ENCODE measurements at places on chromosomes 16 and 17.
A peak's percentile ranks its signal among the peaks of the same experiment; 100 is the strongest.

DNA sequence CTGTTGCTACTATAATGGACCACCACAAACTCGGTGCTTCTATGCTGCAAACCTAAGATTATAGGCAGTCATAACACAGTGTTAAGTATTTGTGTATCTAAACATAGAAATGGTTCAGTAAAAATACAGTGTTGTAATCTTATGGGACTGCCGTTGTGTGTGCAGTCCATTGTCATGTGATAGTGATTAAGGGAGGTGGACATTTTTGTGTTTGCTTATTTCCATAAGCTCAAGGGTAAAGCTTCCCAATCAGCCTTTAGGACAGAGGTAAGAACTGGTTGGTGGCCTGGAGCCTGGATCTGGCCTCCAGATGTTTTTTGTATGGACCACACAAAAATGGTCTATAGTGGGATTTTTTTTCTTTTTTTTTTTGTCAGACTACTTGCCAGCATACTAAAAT, 29.9 kb downstream of the WWOX start:
- DNase-seq = peak; percentile 53

- no peak for DNase-seq
Observed at GRCh38 chr17:3222505-3222904, 15.0 kb downstream of the OR1A1 start.

DNA sequence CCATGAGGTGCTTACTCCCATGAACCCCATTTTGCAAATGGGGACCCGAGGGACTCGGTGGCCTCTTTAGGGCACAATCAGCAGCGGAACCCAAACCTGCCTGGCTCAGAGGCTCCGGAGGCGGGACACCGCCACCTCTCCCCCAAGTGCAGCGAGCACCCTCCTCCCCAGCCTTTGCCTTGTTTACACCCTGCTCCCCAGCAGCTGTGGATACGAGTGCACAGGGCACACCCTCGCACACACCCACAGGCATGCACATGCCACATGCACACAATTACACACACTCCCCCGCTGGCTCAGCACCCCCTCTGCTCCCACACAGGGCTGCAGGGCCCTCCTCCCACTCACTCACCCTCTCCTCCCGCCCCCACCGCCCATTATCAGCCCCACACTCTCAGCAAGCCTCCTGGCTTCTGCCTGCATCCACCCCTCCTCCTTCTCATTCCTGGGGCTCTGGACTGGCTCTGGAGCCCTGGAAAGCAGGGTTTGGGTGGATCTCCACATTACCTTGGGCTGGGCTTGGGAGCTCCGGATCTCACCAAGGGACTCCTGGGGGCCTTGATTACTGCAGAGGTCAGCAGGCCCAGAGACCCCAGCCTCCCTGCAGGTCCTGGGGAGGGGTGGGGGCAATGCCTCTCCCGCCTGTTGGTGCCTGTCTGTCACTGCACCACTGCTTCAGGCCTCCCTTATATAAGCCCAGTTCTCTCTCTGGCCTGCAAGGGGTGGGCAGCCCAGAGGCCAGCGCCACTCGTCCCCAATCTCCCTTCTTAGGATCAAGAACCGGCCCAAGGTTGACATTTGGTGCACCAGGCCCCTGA, 6.4 kb downstream of the PDK2 start:
- peak; percentile 93 for DNase-seq

- no peak for DNase-seq
Observed at GRCh38 chr17:72394531-72394930, 273.7 kb downstream of the SOX9 start.

DNA sequence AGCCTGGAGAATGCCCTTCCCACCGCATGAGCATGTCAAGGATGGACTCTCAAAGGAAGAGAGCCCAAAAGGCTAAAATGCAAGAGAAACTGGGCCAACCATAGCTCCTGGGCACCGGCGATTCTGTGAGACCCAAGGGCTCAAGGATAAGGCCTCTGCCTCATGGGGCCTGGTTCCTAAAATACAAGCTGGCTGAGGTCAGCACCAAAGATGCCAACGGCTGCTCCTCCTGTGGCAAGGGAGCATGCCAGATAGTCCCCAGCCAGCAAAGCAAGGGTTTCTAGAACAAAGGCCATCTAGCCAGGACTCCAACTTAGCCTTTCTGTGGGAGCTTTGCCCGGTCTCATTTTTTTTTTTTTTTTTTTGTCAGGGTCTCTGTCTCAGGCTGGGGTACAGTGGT, 20.1 kb downstream of the GPRC5B start:
- no peak for DNase-seq

GRCh38 chr16:77359065-77359502, 75.8 kb downstream of the ADAMTS18 start:
- DNase-seq = peak; percentile 52

DNA sequence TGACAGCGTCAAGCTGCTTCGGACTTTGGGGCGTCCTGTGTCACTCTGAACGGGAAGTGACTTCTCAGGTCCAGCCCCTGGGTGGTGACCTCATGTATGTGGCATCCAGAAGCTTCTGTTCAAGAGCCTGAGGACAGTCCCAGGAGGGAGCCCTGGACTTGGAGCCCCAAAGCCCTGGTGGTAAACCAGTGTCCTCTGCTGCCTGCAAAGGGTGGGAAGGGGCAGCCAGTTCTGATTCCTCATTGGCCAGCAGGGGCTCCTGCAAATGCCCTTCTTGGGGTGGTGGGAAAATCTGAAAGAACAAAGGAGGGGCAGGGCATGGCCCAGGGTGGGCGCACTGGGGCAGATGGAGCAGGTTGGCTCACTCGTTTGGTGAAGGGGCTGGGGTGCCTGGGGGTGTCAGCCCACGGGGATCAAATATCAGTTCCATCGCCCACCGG, 1.6 kb downstream of the OSGIN1 start:
- DNase-seq = peak; percentile 81

GRCh38 chr16:10979717-10980601, 35.6 kb downstream of the CLEC16A start:
- peak; percentile 80 for DNase-seq

DNA sequence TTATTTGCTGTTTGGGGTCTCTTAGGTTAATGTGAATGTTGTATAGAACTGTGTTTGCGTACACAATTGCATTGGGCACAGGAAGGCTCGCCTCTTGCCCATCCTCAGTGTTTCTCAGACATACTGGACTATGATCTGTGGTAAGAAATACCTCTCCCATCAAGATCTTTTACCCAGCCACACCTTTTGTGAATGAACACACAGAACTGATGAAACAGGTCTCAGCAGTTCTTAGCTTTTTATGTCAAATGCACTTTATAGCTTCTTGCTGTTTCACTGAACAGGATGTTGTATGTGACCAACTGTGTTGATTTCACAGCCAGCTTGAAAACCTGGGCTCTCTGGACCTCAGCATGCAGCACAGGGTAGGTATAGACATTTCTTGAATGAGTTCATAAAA, 31.5 kb downstream of the HAPSTR1 start:
- DNase-seq = no peak

GRCh38 chr17:49076573-49077384, 55.8 kb upstream of the B4GALNT2 start:
- no peak for DNase-seq

GRCh38 chr17:8867361-8867981, at the start of gene PIK3R6:
TSS of gene PIK3R6 (minus strand) at chr17:8867674. CDS start at chr17:8849794, 17,880 bp downstream.
- DNase-seq = no peak

DNA sequence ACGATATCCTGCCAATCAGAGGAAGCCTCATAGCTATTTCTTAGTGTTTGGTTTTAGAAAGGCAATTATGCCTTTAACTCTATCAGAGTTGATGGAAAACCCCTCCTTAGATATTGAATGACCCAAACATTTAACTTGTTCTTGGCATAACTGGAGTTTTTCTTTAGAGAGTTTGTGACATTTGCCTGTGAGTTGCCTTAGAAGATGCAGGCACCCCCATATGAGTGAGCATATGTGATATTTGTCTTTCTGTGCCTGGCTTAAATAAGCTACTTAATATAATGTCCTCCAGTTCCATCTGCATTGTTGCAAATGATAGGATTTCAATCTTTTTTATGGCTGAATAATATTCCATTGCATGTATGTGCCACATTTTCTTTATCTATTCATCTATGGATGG, 19.6 kb upstream of the B4GALNT2 start:
- DNase-seq = no peak

- no peak for DNase-seq
Observed at GRCh38 chr16:67846063-67846319, 742 bp upstream of the NUTF2 start.

GRCh38 chr17:17831208-17832031, 5.4 kb downstream of the SREBF1 start:
- no peak for DNase-seq

DNA sequence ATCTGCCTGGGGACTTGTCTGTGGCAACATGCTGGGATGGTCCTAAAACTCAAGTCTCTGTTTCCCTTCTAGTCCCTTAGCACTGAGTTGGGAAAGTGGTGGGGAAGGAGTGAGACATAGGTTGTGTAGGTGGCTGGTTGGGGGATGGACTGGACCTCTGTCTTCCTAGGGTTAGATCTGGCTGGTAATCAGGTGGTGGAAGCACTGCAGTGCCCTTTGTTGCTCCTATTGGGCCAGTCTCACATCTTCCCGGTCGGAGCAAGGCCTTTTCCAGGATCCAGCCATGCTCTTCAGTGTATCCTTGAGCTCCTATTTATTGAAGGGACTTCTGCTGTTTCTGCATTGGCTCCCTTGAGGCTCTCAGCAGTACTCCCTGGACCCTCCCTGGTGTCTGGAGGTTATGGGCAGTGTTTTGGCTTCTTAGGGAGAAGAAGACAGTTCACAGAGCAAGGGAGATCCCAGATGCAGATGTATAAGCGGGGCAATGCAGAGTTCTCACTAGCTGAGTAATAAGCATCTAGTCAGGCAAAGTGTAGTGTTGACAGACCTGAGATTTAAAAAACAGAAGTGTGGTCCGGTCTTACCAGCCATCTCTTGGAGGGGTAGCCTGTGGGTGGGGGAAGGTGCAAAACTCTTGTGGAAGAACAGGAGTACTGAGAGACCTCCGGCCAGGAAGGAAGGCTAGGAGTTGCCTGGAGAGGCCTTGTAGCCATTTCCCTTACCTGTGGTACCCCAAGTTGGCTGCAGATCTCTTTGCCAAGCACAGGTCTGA, 1.3 kb upstream of the NUTF2 start:
- DNase-seq = no peak

GRCh38 chr17:75152922-75153779, 1.2 kb downstream of the JPT1 start:
- DNase-seq = peak; percentile 69

GRCh38 chr17:2856727-2857126, 60.5 kb downstream of the RAP1GAP2 start:
- no peak for DNase-seq

DNA sequence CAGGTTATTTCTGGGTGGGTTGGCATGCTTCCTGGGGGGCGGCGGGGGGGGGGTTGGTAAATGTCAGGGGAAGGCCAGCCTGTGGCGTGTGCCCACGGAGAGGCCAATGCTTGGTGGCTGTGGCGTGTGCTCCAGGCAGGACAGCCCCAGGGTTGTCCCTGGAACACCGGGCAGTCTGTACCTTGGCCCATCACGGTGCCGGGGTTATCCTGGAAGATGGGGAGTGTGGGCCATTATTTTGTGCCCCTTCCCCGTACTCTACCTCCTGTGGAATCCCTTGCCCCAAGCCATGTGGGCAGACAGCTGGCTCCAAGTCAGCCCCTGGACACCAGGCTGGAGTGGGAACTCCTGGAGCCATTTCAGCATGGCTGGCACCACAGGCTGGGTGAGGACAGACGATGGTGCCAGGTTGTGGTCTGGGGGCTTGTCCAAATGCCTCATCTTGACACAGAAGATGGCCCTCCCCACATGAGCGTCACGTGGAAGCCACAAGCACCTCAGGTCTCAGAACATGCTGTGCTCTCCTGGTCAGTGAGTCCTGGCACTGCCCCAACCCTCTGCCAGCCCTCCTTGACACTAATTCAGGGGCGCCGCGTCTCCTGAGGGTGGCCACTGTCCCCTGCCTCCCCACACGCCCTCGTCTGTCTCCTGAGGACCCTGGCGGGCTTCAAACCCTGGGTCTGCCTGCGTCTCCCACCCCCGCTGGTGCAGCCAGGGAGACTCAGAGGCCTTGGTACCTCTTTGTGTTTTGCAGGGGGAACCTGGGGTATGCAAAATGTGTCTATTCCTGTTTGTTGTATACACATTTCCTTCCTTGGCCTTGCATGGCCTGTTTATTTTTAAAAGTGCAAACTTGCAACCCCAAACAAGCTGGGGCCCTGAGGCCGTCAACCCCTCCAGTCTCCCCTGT, 4.3 kb downstream of the SLC16A3 start:
- DNase-seq = no peak

- peak; percentile 66 for DNase-seq
Observed at GRCh38 chr16:88534638-88535190, 35.5 kb upstream of the ZC3H18 start.

DNA sequence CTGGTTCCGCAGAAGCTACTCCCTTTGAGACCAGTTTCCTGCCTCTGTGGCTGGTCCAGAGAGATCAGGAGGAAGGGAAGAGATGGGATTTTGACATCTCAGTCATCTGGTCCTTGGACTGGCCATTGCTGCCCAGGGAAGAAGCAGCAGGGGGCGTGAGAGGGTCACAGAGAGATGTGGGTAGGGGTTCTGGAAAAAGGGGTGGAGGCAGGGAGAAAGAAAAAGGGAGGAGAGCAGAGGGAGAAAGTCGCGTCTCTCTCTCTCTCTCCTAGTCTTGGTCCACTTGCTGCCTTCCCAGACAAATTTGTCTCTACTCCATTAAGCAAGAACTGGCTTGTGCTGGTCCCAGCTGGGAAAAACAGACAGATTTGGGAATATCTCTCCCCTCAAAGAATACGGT, 4.4 kb downstream of the SHBG start:
- DNase-seq = peak; percentile 85

DNA sequence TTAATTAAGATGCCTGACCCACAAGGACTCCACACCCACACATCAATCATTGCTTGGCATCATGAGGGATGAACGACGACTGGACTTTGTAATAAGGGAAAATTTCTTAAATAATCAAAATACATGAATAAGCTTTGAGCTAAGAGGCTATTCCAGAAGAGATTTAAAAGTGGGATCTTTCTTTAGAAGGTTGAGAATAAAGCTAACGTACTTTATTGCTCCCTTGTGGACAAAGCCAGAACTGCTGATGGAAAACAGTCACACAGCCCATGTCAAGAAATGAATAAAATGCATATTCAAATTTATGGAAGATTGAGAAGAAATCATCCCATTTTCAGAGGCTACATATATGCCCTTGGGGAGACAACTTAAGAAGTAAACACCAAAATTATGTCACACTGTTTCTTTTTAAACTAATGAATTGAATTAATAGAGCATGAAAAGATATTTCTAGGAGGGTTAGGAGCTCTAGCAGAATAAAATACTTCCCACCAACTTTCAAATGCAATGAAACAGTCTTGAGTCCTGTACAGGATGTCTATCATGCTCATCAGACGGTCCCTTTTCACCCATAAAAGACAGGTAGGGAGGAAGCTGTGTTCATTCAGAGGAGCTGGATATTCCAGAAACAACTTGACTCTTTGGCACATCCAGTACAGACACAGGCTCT, 60.2 kb upstream of the PHOSPHO1 start:
- no peak for DNase-seq

- no peak for DNase-seq
Observed at GRCh38 chr16:48365025-48365600, 20.1 kb downstream of the SIAH1 start.

GRCh38 chr17:67260170-67260987, 15.4 kb upstream of the HELZ start:
- peak; percentile 81 for DNase-seq
